PC-9 (cell line): ENCODE measurements at places on chromosomes 2 and 18.

- H3K4me3 ChIP-seq = no peak overlapping the region
- no peaks in the 10 kb centered on the region for H3K27me3 ChIP-seq
- DNase-seq = no peak
- no peaks in the 10 kb centered on the region for H3K4me1 ChIP-seq
Observed at GRCh38 chr2:203802342-203803052, 65.1 kb upstream of the CTLA4 start.

DNA sequence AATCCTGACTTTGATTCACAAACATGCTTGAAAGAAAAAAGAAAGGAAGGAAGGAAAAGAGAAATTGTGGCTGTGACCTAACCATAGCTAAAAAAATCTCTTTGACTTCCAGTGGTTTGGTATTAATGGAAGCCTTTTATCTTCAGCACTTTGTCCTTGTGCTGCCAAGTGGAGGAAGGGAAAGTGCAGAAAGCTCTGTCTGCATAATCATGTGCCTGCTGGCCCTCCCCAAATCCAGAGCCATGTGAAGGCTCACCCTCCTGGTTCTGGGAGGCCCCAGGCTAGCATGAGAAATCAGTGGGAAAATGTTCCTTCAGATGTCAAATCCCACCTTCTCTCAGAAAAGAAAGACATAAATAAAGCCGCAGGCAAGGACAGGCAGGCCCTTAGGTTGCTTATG lies 48.3 kb upstream of the BMPR2 start:
- no peak for DNase-seq
- H3K36me3 ChIP-seq = no peaks in the 10 kb centered on the region
- no peak overlapping the region for H3K4me3 ChIP-seq

- H3K4me3 ChIP-seq = no peak overlapping the region
- no peaks in the 10 kb centered on the region for H3K27me3 ChIP-seq
- no peak overlapping the region for H3K27ac ChIP-seq
- H3K4me1 ChIP-seq = no peaks in the 10 kb centered on the region
- no peaks in the 10 kb centered on the region for H3K36me3 ChIP-seq
Observed at GRCh38 chr2:3624059-3624794, 29.3 kb downstream of the COLEC11 start.

GRCh38 chr2:117888897-117889296 lies 74.4 kb downstream of the DDX18 start:
- no peaks in the 10 kb centered on the region for H3K36me3 ChIP-seq
- H3K27me3 ChIP-seq = peaks cover 81% of the 10 kb centered on the region

- H3K36me3 ChIP-seq = no peaks in the 10 kb centered on the region
- DNase-seq = no peak
- H3K4me3 ChIP-seq = no peak overlapping the region
- H3K4me1 ChIP-seq = no peaks in the 10 kb centered on the region
- H3K27me3 ChIP-seq = no peaks in the 10 kb centered on the region
- H3K27ac ChIP-seq = no peak overlapping the region
Observed at GRCh38 chr2:113842919-113843736, 46.8 kb upstream of the ACTR3 start.

DNA sequence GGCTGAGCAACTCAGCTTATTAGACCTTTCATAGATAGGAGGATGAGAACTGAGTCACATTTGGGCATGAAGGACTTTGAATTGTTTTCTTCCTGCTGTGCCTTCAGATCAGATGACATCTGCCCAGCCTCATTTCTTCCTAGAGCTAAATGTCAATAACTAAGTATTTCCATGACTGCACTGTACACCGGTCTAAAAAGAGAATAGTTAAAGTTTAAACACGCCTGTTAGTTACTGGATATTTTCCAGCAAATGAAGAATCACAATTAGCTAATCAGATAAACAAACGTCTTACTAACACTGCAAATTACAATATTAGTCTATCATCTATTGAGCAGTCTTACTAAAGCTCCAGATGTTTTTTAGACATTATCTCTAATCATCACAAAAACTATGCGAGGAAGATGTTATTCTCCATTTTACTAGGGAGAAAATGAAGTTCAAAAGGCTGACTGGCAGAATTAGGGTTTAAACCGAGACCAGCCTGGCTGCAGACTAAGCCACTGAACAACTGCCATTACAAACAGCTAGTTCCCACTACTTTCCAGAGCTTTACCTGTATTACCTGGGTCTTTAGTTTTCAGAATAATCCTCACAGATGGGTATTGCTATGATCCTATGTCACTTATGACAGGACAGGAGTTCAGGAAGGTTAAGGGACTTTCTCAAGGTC lies 69.4 kb upstream of the ZNF397 start:
- no peaks in the 10 kb centered on the region for H3K36me3 ChIP-seq
- H3K27me3 ChIP-seq = no peaks in the 10 kb centered on the region
- H3K27ac ChIP-seq = no peak overlapping the region
- no peak overlapping the region for H3K4me3 ChIP-seq
- H3K4me1 ChIP-seq = no peaks in the 10 kb centered on the region

- H3K36me3 ChIP-seq = no peaks in the 10 kb centered on the region
- no peak overlapping the region for H3K4me3 ChIP-seq
- no peaks in the 10 kb centered on the region for H3K27me3 ChIP-seq
- DNase-seq = no peak
- no peaks in the 10 kb centered on the region for H3K4me1 ChIP-seq
- no peak overlapping the region for H3K27ac ChIP-seq
Observed at GRCh38 chr2:165594935-165595255, 125.4 kb downstream of the CSRNP3 start.

GRCh38 chr18:26703170-26703930 lies 155.0 kb upstream of the KCTD1 start:
- DNase-seq = no peak
- H3K27ac ChIP-seq = no peak overlapping the region
- no peaks in the 10 kb centered on the region for H3K36me3 ChIP-seq

- no peaks in the 10 kb centered on the region for H3K27me3 ChIP-seq
- H3K4me1 ChIP-seq = no peaks in the 10 kb centered on the region; the same call in 1 of the 2 replicates
- H3K27ac ChIP-seq = no peak overlapping the region
- DNase-seq = no peak
- no peaks in the 10 kb centered on the region for H3K36me3 ChIP-seq
Observed at GRCh38 chr2:119119076-119119785, 39.3 kb downstream of the C1QL2 start.

GRCh38 chr18:22971038-22971437 lies 37.9 kb downstream of the RBBP8 start:
- no peak overlapping the region for H3K4me3 ChIP-seq
- DNase-seq = no peak
- H3K27me3 ChIP-seq = no peaks in the 10 kb centered on the region

DNA sequence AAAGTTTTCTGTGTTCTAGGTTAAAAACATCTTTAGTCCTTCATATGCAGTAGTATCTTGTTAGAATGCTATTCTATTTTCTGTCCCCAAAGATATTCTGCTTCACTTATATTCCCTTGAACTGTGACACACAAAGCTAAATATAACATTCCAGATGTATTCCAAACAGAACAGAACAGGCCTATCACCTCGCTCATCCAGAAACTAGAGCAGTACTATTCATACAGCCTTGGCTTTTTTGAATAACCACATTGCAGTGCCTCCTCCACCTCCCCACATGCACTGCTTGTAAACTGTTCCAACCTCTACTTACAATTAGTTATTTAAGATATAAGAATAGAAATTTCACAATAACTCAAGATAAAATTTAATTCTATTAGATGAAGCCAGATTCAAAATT lies 196.8 kb downstream of the EXOC6B start:
- H3K4me1 ChIP-seq = no peaks in the 10 kb centered on the region
- no peak overlapping the region for H3K27ac ChIP-seq
- no peaks in the 10 kb centered on the region for H3K36me3 ChIP-seq
- no peak overlapping the region for H3K4me3 ChIP-seq
- DNase-seq = no peak

DNA sequence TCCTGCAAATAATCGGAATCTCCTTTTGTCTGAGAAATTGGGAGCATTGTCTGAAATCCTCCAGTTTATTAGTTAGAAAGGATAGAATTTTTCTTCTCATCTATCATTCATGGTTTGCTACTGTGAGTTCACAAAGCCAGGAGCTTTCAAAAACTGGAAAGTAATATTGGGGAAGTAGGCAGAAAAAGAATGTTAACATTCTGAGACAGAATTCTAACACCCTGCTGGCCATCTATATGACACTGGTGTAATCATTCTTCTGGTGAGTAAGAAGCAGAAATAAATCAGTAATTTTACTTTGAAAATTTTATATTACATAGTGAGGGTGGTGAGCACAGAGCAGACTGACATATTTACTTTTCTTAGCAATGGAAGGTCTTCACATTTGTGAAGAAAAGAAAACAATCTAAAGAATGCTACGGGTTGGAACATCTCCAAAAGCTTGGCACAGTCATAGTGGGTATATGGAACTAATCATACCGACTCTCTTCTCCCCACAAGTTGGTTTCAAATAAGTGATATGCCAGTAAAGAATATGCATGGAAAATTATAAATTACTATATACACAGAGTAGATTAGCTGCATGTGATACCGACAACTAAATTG lies 344.9 kb downstream of the LPIN1 start:
- no peak overlapping the region for H3K27ac ChIP-seq
- no peak for DNase-seq
- H3K27me3 ChIP-seq = no peaks in the 10 kb centered on the region
- H3K4me1 ChIP-seq = peaks cover 30% of the 10 kb centered on the region

DNA sequence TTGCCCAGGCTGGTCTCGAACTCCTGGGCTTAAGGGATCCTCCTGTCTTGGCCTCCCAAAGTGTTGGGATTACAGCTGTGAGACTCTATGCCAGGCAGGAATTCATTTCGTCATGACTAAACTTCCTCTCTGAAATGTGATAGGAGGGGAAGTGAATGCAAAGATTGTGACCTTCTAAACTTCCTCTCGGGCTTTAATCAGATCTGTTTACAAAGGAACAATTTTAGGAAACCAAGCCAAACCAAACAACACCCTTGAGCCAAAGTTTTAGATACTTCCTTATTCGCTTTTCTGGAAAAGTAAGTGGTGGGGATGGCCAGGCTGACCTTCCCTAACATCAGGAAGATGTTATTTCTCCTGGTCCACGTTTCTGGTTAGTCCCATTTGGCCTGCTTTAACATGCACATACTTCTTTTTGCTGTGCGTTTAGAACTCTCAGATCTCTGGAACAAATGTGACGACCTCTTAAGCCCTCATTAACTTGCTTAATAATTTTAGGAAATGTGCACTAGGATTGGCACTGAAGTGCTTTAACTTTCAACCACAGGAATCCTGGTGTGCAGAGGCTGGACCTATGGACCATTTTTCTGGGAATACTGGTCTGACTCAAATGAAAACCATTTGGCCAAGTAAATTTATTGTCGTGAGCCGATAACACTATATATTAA lies 33.2 kb upstream of the YES1 start:
- no peak for DNase-seq
- H3K4me3 ChIP-seq = no peak overlapping the region
- H3K36me3 ChIP-seq = no peaks in the 10 kb centered on the region
- H3K27ac ChIP-seq = peak overlapping the region; percentile 39; the same call in 1 of the 2 replicates
- no peaks in the 10 kb centered on the region for H3K27me3 ChIP-seq
- peaks cover 13% of the 10 kb centered on the region for H3K4me1 ChIP-seq

GRCh38 chr2:238483021-238483420 lies 56.3 kb downstream of the ASB1 start:
- no peak overlapping the region for H3K27ac ChIP-seq
- DNase-seq = no peak
- H3K4me1 ChIP-seq = no peaks in the 10 kb centered on the region
- no peak overlapping the region for H3K4me3 ChIP-seq
- no peaks in the 10 kb centered on the region for H3K36me3 ChIP-seq
- peaks cover 16% of the 10 kb centered on the region; the same call in 1 of the 2 replicates for H3K27me3 ChIP-seq

- H3K4me3 ChIP-seq = no peak overlapping the region
- H3K36me3 ChIP-seq = no peaks in the 10 kb centered on the region
- no peak for DNase-seq
- H3K4me1 ChIP-seq = no peaks in the 10 kb centered on the region; the same call in 1 of the 2 replicates
- no peaks in the 10 kb centered on the region for H3K27me3 ChIP-seq
Observed at GRCh38 chr2:39160982-39161381, 40.1 kb upstream of the SOS1 start.

DNA sequence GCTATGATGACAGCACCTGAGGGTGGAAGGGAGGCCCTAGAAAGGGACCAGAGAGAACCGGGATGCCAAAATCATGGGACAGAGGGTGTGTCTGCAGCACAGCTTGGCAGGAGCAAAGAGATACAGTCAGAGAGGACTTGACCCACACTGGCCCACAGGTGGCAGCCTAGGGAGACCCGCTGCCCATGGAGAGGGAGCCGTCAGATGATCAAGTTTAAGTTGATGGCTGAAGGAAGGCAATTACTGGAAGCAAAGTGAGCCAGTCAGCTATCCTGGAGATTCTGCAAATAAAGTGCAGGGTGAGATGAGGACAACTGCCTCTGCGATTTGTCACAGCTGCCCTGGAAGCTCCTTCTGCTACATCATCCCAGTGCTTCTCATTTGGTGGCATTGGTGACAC lies 74.0 kb downstream of the CMPK2 start:
- H3K27me3 ChIP-seq = peaks cover 38% of the 10 kb centered on the region
- no peaks in the 10 kb centered on the region for H3K36me3 ChIP-seq
- H3K27ac ChIP-seq = no peak overlapping the region
- no peak overlapping the region for H3K4me3 ChIP-seq
- no peak for DNase-seq

- no peaks in the 10 kb centered on the region for H3K27me3 ChIP-seq
- H3K4me1 ChIP-seq = peaks cover 13% of the 10 kb centered on the region; the same call in 1 of the 2 replicates
- no peak overlapping the region for H3K4me3 ChIP-seq
- no peak for DNase-seq
- no peak overlapping the region for H3K27ac ChIP-seq
Observed at GRCh38 chr2:220076734-220077133, 449.3 kb downstream of the SLC4A3 start.

GRCh38 chr18:9737006-9737405 lies 28.9 kb downstream of the RAB31 start:
- H3K36me3 ChIP-seq = no peaks in the 10 kb centered on the region
- DNase-seq = peak; percentile 82
- H3K27me3 ChIP-seq = no peaks in the 10 kb centered on the region
- no peak overlapping the region; the same call in 1 of the 2 replicates for H3K4me3 ChIP-seq
- peak overlapping the region; percentile 72 for H3K27ac ChIP-seq
